ENCODE measurements at places on chromosomes 2 and 18.

GRCh38 chr2:30239986-30240752 lies 8.8 kb downstream of the LBH start:
- no peak for DNase-seq

DNA sequence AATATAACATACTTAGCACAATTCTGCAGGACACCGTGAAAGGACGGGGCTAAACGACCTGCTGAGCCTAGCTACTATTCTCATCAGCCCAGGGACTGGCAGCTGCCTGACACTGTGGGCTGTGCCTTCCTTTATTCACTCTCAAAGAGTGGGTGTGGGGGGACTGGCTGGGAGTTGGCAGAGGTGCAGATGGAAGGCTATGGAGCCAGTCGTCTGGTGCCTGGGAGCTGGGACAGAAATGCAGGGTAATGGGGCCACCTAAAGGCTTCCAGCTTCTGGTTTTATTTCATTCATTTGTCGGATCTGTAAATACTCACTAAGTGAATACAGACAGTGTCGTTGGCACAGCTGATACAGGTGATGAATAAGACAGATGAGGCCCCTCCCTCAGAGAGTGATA lies 56.0 kb upstream of the NFU1 start:
- no peak for DNase-seq

- DNase-seq, result peak; percentile 29
Measured at GRCh38 chr2:203740871-203741281, 34.4 kb downstream of the CD28 start.

GRCh38 chr2:213934560-213934959 lies 476.3 kb upstream of the VWC2L start:
- peak; percentile 60 for DNase-seq

GRCh38 chr2:46701152-46701551 lies 214.5 kb downstream of the MCFD2 start:
- no peak for DNase-seq

- no peak for DNase-seq
Measured at GRCh38 chr2:170713543-170714380, 1.4 kb upstream of the SP5 start.

DNA sequence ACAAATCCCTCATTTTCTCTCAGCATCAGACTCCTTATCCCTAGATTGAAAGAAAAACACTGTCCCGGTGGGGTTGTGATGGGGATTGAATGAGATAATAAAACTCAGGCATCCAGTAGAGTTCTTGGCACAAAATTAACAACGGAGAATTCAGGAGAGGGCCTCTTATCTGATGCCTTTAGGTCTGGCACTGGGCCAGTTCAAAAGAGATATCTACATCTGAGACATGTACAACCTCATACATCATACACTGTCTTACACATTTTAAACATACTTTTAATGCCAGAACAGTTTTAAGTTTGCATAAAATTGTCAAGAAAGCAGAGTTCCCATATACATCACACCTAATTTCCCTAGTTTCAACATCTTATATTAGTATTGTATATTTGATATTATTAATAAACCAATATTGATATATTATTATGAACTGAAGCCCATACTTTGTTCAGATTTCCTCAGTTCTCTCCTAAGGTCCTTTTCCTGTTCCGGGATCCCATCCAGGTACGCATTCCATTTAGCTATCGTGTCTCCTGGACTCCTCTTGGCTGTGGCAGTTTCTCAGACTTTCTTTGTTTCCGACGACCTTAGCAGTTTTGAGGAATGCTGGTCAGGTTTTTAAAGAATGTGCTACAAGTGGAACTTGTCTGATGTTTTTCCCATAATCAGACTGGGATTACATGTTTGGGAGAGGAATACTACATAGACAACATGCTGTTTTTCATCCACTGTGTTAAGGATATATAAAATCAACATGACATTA lies 27.8 kb downstream of the NXPH2 start:
- no peak for DNase-seq

- no peak for DNase-seq
Measured at GRCh38 chr2:70725505-70725904, 42.5 kb downstream of the ADD2 start.
